ENCODE measurements at places on chromosomes 1 and 21.

GRCh38 chr1:159879977-159880376, 17.5 kb upstream of the VSIG8 start:
- peak; percentile 52 for DNase-seq

DNA sequence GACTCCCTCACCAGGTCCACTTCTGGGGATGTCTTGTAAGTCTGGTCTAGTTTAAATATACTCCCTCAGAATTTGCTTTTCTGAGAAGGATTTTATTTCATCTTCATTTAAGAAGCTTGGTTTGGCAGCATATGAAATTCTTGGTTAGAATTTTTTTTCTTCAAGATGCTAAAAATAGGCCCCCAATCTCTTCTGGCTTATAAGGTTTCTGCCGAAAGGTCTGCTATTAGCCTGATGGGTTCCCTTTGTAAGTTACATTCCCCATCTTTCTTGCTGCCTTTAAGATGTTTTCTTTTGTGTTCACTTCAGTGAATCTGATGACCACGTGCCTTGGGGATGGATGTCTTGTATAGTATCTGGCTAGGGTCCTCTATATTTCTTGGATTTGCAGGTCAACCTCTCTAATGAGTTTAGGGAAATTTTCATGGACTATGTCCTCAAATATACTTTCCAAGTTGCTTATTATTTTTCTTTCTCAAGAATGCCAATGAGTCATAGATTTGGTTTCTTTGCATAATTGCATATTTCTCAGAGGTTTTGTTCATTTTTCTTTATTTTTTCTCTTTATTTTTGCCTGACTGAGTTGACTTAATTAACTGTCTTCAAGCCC, 19.4 kb downstream of the TCP10L start:
- no peak for DNase-seq

DNA sequence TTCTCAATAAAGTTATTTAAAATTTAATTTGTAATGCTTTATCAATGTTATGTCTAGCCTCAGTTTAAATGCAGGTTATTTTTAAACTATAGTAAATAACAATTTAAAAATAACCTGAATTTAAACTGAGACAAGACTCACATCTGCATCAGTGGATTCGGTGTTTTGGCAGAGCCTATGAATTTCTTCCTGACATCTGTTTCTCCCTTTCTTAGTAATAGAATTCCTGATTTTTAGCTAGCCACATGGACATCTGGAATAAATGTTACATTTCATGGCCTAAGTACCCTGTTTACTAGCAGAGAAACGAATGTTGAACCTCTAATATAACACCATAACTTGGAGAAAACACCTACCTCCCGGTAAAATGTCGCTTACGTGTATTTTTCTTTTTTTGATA, 1141.6 kb upstream of the ADGRL2 start:
- no peak for DNase-seq

DNA sequence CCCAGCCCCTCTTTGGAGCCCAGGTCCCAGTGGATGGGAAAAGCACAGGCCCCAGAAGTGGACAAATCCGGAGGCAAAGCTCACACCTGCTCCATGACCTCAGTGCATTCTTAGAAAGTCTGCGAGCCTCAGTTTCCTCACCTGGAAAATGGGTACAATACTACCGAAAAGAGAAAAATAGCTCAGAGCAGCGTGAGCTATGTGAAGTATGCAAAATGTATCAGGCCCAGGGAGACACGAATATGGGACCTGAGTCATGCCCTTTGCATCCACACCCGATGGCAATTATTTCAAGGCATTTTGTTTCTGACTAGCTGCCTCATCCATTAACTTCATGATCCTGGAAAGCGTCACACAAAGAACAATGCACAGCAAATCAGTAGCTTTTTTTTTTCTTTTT, 9.2 kb downstream of the ALDH4A1 start:
- DNase-seq: no peak

GRCh38 chr1:67586596-67586995, 98.4 kb upstream of the GADD45A start:
- DNase-seq: no peak

All from hematopoietic multipotent progenitor cell treated with erythropoietin and hydrocortisone succinate and interleukin-3 and kit ligand, for 17 days (in vitro differentiated cells).